ENCODE measurements at places on chromosomes 5 and 9. TPM values are rescaled to one million over a fixed set of nuclear protein-coding genes. Genes with fewer than 3 reads are reported as not detected.

The TMC1 gene
- total RNA-seq: not detected

The RASGRF2 gene
- total RNA-seq: 8.5 TPM

The CHSY3 gene
- total RNA-seq: 11.9 TPM

- peaks cover 7% of the 10 kb centered on the region for H3K4me1 ChIP-seq
- no peak overlapping the region for H3K27ac ChIP-seq
- peak overlapping the region; percentile 48 for H3K4me3 ChIP-seq
- peak; percentile 8 for DNase-seq
Measured at GRCh38 chr9:132546148-132547051, 36.0 kb upstream of the BARHL1 start.

DNA sequence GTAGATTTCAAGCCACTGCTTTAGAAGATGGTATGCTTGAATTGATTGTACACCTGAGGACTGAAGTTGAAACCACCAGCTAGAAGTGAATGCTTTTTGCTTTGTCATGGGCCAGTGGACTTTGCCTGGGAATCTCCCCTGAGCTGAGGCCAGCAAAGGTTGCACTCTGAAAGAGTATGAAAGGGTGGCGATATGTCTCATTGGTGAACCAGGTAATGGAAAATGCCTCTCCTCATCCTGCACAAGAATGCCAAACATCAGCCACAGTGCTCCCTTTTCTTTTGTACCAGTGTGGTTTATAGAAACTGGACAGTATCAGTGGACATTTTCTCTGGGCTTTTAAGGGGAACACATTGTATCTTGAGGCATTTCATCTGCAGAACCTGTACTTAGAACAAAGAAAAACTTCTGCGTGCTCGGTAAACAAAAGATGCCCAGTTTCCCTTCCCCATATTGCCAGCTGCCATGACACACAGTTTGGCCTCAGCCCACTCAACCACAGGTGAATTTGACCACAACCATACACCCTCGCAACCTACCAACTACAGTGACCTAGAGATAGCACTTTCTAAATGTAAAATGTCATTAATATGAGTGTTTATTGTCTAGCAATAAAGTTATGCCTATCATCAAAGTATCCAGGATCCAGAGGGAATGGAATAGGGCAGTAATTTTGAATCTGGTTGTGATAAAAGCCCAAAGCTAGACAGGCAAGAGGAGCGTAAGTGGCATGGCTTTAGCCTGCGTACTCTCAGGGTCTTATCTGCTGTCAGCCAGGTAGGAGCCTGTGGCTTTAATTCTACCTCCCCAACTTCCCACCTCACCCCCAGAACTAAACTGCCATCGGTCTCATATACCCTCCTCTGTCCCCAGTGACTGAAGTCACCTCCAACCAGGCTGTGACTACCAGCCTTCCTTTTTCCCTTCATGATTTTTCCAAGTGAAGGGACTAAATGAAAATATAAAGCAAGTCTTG, 79.5 kb upstream of the LHFPL2 start:
- H3K4me3 ChIP-seq: no peak overlapping the region
- no peak for DNase-seq
- H3K27ac ChIP-seq: no peak overlapping the region
- peaks cover 4% of the 10 kb centered on the region for H3K4me1 ChIP-seq
- H3K27me3 ChIP-seq: peaks cover 2% of the 10 kb centered on the region
- H3K36me3 ChIP-seq: no peaks in the 10 kb centered on the region

DNA sequence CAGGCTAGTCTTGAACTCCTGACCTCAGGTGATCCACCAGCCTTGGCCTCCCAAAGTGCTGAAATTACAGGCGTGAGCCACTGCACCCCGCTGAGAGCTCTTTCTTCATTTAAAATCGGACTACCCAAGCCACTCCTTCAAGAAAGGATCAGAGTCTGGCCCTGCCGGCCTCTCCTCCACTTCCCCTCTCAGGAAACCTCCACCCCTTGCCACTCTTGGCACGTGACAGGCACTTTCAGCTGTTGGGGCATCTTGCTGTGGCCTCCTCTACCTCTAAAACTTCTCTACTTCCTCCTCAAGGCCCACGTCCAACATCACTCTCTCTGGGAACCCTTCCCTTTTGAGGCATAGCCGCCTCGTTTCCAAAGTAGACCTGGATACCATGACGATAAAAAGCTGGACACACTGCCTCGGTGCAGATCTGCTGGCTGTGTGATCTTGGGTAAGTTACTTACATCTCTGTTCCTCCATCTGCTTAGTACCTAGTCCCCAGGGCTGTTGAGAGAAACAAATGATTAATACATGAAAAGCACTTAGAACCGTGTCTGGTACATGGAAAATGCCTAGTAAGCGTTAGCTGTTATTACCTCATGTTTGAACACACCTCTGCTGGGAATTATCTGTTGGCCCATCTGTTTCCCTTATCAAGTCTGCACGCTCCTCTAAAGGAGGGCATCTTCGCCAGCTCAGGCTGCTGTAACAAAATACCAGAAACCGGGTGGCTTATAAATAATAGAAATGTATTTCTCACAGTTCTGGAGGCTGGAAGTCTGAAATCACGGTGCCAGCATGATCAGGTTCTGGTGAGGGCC, 55.3 kb downstream of the SMIM23 start:
- H3K27me3 ChIP-seq: no peaks in the 10 kb centered on the region
- H3K27ac ChIP-seq: no peak overlapping the region
- no peaks in the 10 kb centered on the region for H3K4me1 ChIP-seq
- no peak for DNase-seq
- no peaks in the 10 kb centered on the region for H3K36me3 ChIP-seq
- no peak overlapping the region for H3K4me3 ChIP-seq

- no peaks in the 10 kb centered on the region for H3K27me3 ChIP-seq
- H3K27ac ChIP-seq: no peak overlapping the region
- no peaks in the 10 kb centered on the region for H3K36me3 ChIP-seq
- H3K4me3 ChIP-seq: no peak overlapping the region
Measured at GRCh38 chr5:161064781-161065180, 212.8 kb upstream of the ATP10B start.

- H3K4me1 ChIP-seq: peaks cover 5% of the 10 kb centered on the region
- H3K27me3 ChIP-seq: no peaks in the 10 kb centered on the region
- H3K4me3 ChIP-seq: no peak overlapping the region
Measured at GRCh38 chr5:95660060-95660459, 13.5 kb downstream of the RFESD start.

DNA sequence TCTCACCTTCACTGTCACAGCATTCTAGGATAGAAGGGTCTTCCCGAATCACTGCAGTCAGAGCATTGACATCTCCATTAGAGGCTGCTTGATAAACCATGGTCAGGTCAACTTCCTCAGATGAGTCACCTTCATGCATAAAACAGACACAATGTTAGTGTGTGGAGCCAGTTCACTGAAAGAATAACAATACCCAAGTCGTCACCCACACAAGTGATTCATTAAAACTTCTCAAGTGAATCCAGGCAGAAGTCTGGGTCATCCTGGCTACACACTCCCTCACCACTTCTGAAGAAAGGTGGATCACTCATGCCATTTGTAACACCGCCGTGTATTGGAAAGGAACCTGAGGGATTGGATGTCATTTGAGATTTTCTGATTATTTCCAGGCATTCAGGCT, 49.6 kb downstream of the ANKRD55 start:
- no peaks in the 10 kb centered on the region for H3K36me3 ChIP-seq
- peaks cover 5% of the 10 kb centered on the region for H3K27me3 ChIP-seq
- H3K4me1 ChIP-seq: peaks cover 15% of the 10 kb centered on the region
- no peak overlapping the region for H3K4me3 ChIP-seq
- H3K27ac ChIP-seq: no peak overlapping the region
- peak; percentile 99 for DNase-seq

GRCh38 chr9:3850098-3850497, 324.3 kb upstream of the RFX3 start:
- peaks cover 16% of the 10 kb centered on the region for H3K36me3 ChIP-seq
- no peaks in the 10 kb centered on the region for H3K4me1 ChIP-seq
- H3K4me3 ChIP-seq: no peak overlapping the region
- H3K27me3 ChIP-seq: no peaks in the 10 kb centered on the region

GRCh38 chr5:106085136-106085535, 1585.6 kb downstream of the EFNA5 start:
- DNase-seq: no peak
- no peak overlapping the region for H3K4me3 ChIP-seq
- no peaks in the 10 kb centered on the region for H3K36me3 ChIP-seq

DNA sequence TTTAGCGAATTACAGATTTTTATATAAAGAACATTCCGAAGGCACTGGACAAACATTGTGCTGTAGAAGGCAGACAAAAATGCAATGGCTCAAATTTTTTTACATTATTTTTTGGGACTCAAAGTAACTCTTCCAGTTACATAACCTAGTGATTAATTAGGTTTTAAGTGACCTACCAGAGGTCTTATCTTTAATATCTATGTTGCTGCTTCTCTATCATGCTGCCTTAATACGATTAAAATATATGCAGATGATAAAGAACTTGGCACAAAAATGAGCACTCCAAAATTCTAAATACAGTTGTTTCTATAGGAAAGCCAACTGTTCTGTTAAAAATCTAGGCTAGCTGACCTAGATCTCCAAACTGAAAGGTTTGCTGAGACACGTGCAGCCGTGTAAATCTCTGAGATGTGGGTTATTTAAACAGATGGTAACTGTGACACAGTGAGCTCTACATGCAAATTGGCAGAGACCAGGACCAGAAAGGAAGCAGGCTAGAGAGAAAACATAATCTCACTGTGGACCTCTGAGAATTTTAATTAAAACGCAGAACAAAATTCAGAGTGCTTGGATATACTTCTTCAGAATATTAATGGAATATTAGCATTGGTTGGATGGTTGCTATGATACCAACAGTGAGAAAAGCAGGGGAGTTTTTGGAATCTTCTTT, 56.2 kb downstream of the CAMK4 start:
- no peaks in the 10 kb centered on the region for H3K27me3 ChIP-seq
- H3K4me3 ChIP-seq: no peak overlapping the region
- H3K36me3 ChIP-seq: no peaks in the 10 kb centered on the region

DNA sequence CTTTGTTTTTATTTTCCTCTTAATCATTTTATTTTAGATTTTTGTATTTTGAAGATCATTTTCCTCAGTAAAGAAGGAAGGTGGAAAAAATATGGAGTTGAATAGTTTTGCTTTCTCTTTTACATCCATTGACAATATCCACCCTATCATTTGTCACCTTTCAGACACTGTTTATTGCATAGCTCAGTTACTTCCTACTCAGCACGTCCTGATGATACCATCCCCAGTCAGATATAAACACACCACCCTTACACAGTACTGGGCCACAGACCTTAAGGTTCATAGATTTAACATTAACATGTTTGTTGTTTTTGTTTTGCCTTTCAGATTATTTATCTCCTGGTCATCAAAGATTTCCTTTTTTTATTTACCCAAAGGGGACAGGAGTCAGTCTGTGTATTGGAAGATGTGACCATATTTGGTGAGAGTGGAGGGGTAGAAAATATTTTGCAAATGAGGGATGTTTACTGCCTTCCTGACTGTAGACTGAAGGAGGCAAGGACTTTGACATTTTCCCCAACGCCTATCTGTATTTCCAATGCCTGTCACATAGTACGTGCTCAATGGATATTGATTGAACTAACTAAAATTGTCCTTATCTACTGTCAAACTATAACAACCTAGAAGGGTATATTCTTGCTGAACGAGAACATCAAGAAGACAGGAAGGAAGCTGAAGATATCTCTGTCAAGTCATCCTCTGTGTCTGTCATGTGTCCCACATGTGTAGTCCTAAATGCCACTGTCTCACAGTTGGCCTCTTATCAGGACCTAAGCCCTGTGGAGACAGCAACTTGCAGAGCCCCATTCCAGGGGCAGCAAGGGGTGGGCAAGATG, 15.6 kb downstream of the STX17 start:
- H3K4me3 ChIP-seq: no peak overlapping the region
- H3K27me3 ChIP-seq: no peaks in the 10 kb centered on the region
- no peak for DNase-seq
- H3K36me3 ChIP-seq: peaks cover 16% of the 10 kb centered on the region
- H3K27ac ChIP-seq: no peak overlapping the region

DNA sequence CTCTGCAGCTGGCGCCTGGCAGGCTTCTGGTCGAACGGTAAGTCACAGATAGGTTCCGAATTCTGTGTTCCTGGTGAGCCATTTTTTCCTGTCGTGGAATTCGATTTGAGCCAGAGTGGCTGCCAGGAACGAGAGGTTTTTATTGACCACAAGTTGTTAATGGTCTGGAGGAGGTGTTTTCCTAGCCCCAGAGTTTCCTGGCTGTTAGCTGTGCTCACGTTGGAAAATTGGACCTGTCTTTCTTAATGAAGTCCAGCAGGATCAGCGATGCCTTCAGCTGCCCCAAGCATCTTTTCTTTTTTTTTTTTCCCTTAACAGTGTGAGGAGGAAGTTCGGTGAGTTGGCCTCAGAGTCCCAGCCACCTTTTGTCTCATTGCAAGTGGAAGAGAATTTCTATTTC, 62.9 kb downstream of the COL5A1 start:
- H3K36me3 ChIP-seq: peaks cover 61% of the 10 kb centered on the region
- no peak overlapping the region for H3K4me3 ChIP-seq
- H3K27me3 ChIP-seq: no peaks in the 10 kb centered on the region
- H3K4me1 ChIP-seq: peaks cover 30% of the 10 kb centered on the region
- no peak overlapping the region for H3K27ac ChIP-seq

DNA sequence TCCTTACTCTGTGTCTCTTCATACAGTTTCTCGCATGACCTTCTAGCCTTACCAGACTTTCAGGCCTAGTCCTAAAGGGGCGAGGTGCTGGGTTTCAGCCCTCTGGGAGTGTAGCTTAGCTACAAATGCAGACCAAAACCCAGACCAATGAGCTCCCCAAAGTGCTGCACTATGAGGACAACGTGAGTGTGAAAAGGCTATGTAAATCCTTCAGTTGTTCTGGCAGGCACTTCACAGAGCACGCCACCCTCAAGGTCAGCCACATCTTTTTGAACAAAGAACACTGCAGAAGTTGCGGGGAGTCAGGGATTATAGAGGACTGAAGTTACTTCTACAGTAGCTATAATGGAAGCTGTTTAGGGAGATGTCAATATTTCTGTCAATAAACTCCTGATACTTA, 301.7 kb downstream of the MARCHF11 start:
- H3K27me3 ChIP-seq: no peaks in the 10 kb centered on the region
- no peak overlapping the region for H3K4me3 ChIP-seq
- H3K27ac ChIP-seq: no peak overlapping the region
- DNase-seq: no peak
- no peaks in the 10 kb centered on the region for H3K36me3 ChIP-seq
- no peaks in the 10 kb centered on the region for H3K4me1 ChIP-seq
